Stimulated activated CD8-positive, alpha-beta memory T cell treated with anti-CD3 and anti-CD28 coated beads, Interleukin-12 subunit alpha, Interleukin-12 subunit beta, amount 100 ng/mL, for 1 hour (primary cell): ENCODE measurements at places on chromosomes 6 and 20.

- no peak for DNase-seq
Measured at GRCh38 chr6:7087491-7087979, 20.2 kb upstream of the RREB1 start.

- no peak for DNase-seq
Measured at GRCh38 chr6:53960311-53960710, 150.9 kb upstream of the MLIP start.

- no peak for DNase-seq
Measured at GRCh38 chr6:5085648-5086293, 630 bp downstream of the PPP1R3G start.

DNA sequence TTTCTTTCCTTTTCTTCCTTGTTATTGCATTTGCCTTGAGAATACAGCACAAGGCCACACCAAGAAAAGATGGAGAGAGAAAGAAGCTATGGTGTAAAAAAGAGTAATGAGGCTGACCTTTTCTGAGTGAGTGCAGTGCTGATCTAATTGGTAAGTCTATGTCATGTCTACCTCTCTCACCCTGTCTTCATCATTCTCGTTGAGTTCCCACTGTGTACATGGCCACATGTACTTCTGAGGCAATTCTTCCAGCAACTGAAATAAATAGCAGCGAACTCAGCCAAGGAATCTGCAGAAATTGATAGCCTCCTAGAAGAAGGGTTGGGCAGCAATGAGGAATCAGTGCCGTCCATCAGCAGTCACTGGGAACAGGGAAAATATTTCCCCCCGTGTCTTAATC is 367.2 kb upstream of the SPTLC3 start:
- DNase-seq, result no peak

GRCh38 chr6:106799031-106799894 is 169.9 kb downstream of the QRSL1 start:
- no peak for DNase-seq

- DNase-seq, result no peak
Measured at GRCh38 chr20:57809661-57810172, 99.9 kb upstream of the PMEPA1 start.

- no peak for DNase-seq
Measured at GRCh38 chr20:63311833-63312243, 18.9 kb downstream of the COL20A1 start.

- DNase-seq, result no peak
Measured at GRCh38 chr6:99822741-99823512, 171.1 kb downstream of the MCHR2 start.

GRCh38 chr6:77092971-77093370 is 370.3 kb downstream of the HTR1B start:
- DNase-seq, result no peak

DNA sequence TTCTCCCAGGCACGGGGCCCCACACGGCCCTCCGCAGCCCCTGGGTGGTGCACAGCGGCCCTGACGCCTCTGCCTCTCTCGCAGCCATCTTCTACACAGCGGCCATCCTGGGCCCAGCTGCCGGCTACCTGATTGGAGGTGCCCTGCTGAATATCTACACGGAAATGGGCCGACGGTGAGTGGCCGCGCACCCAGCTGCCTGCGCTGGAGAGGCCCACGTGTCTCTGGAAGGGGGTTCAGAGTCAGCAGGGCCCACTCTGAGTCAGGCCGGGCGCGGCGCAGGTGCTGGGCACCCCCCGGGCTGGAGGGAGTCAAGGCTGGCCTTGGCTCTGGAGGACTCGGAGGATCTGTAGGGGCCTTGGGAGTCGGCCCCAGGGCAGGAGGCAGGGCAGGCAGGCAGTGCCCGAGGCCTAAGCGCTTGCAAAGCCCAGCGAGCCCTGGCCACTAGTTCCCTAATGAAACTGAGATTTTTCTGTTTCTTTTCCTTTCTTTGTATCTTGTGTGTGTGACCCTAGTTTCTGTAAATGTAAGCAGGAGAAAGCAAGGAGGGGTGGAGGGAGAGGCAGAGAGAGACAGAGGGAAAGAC is 16.4 kb downstream of the SLCO4A1 start:
- no peak for DNase-seq

DNA sequence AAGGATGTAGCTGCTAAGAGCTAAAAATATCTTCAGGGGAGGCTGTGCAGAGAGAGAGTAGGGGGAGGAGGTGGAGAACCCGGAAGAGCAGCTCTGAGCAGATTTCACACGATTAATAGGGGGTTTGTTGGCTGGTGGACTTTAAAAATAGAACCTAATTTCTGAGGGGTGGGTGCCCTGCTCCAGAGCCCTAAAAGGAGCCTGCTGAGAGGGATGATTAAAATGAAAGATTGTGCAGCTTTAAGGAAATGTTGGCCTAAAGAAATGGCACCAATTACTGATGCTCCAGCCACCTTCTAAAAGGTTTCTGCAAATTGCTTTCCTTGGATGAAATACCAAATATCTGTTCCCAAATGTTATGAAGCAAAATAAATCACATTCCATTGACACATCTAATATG is 202.8 kb upstream of the BTBD3 start:
- DNase-seq, result no peak

- no peak for DNase-seq
Measured at GRCh38 chr20:56454754-56455153, 13.7 kb upstream of the RTF2 start.

- DNase-seq, result no peak
Measured at GRCh38 chr6:11731423-11731822, 47.2 kb downstream of the ADTRP start.

DNA sequence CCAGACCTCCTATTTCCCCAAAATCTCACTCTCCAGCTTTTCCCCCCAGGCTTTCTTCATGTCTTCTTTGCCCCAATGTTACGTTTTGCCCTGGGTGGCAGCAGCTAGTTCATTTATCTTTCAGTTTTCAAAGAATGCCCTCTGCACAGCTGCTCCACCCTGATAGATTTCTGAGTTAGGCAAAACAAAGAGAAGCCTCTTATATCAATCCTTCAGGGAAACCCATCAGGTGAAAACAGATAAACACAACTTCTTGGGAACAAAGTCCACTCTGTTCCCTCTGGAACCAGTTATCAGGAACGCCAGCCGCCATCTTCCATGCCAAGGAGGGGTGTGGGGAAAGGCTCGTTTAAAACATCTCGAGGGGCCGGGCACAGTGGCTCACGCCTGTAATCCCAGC is 34.0 kb downstream of the ZBTB9 start:
- no peak for DNase-seq

DNA sequence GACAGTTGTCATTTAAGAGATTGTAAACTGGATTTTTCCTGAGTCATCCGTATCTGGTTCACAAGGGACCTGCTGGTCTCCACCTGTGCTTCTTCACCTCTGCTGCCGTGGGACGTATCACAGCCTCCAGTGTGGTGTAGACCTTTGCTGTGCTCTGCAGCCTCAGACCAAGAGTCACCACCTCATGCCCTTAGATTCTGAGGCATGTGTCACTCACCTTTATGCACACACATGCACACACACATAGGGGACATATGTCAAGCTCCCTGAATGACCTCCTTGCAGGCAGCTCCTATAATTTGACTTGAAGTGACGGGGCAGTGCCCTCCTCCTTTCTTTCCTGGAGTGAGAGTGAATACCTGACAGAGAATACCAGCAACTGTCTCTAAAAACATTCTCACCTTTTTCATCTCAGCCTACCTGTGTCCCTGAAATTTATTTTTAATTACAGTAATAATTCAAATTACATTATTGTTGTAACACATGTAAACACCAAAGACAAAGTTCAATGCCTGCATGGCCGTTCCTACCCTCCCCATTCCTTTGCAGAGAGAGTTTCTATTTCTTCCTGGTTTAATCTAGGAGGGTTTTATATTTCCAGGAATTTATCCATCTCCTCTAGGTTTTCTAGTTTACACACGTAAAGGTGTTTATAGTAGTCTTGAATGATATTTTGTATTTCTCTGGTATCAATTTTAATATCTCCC is 3.5 kb downstream of the SLC17A4 start:
- no peak for DNase-seq

DNA sequence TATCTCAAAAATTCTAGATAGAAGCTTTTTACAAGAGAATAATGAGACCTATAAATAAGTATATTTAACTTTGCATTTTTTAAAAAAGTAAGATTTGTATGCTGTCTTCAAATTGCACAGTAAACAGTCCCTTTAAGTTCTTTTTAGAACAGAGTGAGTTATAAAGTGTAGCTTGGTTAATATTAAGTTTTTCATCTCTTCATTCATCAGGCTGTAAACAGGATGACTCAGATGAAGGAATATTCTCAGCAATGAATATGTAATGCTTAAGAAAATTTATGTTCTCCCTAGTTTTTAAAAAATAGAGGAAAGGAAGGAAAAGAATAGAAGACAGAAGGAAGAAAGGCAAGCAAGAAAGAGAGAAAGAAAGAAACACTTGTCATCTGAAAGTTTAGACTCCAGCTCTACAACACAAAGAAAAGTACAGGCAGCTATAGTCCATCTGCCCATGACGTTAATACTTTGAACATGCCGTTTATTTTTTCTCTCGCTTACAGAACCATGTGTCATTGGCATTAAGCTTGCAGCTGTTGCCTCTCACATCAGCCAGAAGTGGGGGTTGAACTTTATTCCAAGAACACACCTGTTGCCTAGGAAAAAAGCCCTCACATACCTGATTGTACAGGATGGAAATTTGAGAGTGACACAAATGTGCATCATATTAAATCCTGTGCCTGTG is 36.1 kb downstream of the CAP2 start:
- DNase-seq, result no peak

- DNase-seq, result no peak
Measured at GRCh38 chr6:34667481-34668238, 28.9 kb downstream of the ILRUN start.

DNA sequence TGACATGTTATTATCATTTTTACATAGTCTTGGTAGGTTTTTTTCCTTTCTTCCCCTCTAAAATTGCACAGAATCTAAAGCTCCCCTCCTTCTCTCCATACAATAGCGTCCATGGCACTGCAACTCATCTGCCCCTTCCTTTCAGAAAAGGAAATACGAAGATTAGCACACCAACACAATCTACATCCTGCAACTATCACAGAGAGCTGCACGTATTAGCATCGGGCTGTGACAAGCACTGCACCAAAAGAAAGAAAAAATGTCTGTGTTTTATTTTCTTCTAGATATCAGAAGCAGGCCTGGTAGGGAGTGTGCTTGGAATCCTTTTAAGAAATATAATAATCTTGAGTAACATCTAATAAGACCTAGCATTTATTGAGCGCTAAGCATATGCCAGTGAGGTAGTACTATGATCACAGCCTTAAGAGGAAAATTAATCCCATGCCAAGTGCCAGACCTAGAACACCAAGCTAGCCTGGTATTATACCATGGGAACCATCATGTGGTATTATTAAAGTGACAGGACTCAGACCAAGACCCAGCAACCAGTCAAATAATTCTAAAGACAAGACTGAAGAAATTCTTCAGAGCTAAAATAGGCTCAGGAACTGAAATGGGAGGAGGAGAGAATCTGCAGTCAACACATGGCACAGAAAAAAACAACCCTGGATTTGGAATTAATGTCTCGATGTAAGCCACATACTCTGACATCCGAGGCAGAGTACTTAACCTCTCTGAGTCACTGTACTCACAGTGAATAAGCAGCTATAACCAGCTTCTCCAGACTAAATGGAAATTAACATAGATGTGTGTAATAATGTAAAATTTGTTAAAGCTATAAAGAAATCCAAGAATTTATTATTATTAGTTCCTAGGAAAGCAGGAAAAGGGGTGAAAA is 124.3 kb downstream of the IPCEF1 start:
- DNase-seq, result no peak

- DNase-seq, result no peak
Measured at GRCh38 chr20:41293269-41294037, 24.1 kb downstream of the ZHX3 start.

DNA sequence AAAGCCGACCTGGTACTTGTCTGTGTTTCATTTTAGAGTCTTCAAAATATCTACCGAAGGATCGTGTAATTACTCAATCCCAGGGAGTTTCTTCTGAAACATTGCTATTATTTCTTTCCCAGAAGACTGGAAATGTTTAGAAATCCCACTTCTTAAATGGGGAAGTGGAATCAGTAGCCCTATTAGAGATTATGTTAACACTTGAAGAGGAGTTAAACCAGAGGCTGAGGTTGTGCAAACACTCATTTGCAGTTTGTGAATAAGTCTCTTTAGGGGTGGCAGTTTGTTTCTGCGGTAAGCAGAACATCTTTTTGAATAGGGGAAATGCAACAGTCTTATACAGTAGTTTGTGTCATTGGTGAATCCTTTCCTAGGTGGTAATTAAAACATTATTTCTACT is 21.3 kb downstream of the DSP start:
- no peak for DNase-seq

GRCh38 chr6:33622456-33623431 is 1.6 kb downstream of the ITPR3 start:
- DNase-seq, result no peak

DNA sequence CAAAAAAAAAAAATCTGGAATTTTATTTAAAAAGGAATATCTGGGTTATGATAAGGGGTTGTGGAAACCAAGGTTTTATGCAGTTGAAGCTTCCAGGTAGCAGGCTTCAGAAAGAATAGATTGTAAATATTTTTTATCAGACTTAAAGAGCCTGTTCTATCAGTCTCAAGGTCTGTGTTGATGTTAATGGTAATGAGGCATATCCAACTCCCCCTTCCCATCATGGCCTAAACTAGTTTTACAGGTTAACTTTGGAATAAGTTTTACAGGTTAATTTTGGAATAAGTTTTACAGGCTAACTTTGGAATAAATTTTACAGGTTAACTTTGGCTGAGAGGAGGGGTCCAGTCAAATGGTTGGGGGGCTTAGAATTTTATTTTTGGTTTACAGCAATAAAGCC is 92.4 kb downstream of the CD24 start:
- DNase-seq, result no peak

DNA sequence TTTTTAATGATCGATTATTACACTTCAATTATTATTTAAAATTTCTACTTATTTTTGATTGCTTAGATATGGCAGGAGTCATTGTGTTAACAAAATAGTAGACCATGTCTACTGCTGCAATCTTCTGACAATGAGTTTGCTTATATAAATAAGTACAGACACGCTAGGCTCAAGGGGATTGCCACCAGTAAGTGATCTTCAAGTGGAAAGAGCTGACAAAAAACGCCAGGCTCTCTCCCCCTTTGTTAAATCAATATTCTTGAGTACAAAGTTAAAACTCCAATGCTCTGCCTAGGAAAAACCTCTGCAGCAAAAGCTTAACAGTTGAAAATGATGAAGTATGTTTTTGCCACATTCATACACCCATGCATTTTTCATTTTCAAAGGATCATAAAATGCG is 738.1 kb downstream of the HDGFL1 start:
- no peak for DNase-seq

DNA sequence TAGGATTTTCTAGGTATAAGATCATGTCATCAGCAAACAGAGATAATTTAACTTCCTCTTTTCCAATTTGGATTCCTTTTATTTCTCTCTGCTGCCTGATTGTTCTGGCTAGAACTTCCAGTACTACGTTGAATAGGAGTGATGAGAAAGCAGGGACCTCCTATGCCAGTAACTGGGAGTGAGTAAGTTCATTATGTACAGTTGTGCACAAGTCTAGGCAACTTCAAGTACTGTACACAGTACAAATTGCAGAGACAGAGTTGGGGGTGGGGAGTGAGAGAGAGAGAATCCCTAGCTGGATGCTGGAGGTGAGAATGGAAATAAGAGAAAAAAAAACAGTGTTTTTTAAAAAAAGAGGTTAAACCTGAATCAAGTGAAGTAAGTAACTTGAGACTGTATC is 210.2 kb downstream of the MMUT start:
- no peak for DNase-seq

- DNase-seq, result no peak
Measured at GRCh38 chr6:87824958-87825491, 123.0 kb upstream of the AKIRIN2 start.

- no peak for DNase-seq
Measured at GRCh38 chr6:100202417-100203194, 208.6 kb upstream of the MCHR2 start.

GRCh38 chr20:62711703-62712101 is 3.1 kb downstream of the NTSR1 start:
- DNase-seq, result no peak
